ENCODE measurements at places on chromosomes 5 and 9.
A peak's percentile ranks its signal among the peaks of the same experiment; 100 is the strongest.

DNA sequence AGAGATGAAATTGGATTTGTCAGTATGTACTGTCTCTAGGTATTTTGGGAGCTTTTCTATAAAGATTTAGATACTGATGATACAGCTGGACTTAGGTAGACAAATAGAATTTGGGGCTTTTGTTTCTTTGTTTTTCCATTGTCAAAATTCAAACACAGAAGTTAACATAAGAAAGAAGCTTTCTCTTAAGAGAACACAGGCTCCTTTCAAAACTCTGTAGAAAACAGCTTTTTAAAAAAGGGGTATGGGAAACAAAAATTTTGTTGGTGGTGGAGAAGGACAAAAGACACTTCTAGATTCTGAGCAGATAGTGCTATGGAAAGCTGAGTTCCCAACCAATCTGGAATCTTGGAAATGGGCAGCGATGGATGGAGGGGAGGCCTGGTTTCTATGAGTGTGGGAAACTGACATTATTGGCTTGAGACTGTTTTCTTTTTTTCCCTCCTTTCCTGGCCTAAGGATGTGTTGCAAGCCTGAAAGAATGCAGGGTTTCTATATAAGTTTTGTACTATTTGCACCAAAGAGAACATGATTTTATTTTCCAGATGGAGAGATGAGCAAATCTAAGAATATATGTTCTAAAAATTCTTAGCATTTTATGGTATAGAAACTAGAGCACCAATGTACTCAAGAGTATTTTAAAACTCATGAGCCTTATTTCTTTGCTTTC is 240.0 kb downstream of the PRR16 start:
- DNase-seq, result no peak

DNA sequence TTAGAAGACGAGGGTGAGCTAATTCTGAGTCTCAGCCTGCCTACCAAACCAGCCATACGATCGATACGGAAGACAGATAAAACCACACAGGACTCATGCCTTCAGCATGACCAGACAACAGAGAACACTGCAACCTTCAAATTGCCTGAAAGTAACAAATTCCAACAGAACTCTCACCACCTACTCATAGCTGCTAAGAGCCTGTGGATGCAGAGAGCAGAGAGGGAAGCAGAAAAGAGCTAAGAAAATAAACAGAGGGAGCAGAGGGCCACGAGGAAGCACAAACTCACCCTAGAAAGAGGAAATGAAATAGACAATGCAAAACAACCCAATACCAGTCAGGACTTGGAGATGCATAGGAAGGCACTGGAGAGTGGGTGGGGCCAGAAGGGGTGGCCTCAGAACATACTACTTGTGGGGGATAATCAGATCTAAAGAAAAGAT is 86.7 kb upstream of the TAS2R1 start:
- no peak for DNase-seq

GRCh38 chr9:83981126-83981871 is 694 bp downstream of the RMI1 start:
- DNase-seq, result no peak

GRCh38 chr5:120454094-120454798 is 9.9 kb upstream of the PRR16 start:
- DNase-seq, result no peak

DNA sequence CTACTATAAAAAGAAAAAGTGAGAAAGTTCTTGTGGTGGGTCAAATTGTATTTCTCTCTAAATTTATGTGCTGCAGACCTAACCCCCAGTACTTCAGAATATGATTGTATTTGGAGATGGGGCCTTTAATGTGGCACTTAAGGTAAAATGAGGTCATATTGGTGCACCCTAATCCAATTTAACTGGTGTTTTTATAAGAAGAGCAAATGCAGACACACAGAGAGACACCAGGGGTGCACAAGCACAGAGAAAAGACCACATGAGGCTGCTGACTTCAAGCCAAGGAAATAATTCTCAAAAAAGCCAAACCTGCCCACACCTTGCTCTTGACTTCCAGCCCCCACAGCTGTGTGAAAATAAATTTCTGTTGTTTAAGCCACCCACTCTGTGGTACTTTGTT is 80.2 kb upstream of the HTR4 start:
- DNase-seq, result no peak

- DNase-seq, result peak; percentile 26
These were observed 147.4 kb downstream of the ACTBL2 start for GRCh38 chr5:57335092-57335660.

- DNase-seq, result no peak
These were observed 87.6 kb downstream of the CARTPT start for GRCh38 chr5:71806711-71807110.

GRCh38 chr5:118076490-118076889 is 911.9 kb downstream of the DTWD2 start:
- no peak for DNase-seq

- DNase-seq, result no peak
These were observed 33.3 kb downstream of the KCTD16 start for GRCh38 chr5:144203750-144204596.

DNA sequence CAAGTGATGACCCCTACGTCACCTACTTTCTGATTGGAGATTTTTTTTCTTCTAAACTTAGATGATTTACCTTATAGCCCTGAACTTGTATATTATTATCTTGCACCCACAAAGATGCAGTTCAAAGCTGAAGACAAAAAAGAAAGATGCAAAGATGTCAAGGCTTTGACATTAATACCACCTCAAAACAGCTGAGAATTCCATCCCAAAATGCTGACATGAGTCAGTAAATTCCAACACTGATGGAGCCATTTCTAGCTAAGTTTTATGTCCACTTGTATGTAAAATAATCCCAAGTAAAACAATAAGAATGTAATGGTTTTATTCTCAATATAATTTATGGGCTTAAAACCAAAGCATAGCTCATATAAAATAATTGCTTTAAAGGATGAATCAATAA is 91.5 kb upstream of the CDH9 start:
- DNase-seq, result no peak

DNA sequence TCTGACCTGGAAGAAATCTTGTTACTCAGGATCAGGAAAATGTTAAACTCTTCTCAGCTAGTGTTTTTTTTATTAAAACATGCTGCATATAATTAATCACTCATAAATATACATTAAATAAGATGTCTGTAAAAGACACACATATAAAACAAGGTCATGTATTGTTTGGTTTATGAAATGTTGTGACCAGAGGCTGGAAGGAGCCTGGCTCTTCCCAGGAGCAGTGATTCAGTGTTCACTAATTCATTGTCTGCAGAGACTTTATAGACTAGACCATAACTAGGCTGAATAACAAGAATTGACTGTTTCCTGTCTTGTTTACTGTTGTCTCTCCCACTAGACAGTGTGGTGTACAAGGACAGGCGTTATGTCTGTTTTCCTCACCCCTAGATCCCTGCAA is 49.1 kb upstream of the ANKRD55 start:
- no peak for DNase-seq

DNA sequence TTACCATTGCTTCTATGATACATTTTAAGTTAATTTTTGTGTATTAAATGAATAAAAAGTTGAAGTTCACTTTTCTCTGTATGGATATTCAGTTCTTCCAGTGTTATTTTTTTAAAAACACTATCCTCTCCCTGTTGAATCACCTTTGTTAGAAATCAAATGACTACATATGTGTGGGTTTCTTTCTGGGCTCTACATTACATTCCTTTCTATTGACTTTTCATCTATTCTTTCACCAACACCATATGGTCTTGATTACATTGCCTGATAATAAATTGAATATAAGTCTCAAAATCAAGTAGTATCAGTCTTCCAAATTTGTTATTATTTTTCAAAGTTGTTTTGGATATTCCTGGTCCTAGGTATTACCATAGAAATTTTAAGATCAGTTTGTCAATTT is 7.3 kb upstream of the RASEF start:
- no peak for DNase-seq

- no peak for DNase-seq
These were observed 523.0 kb upstream of the PTPRD start for GRCh38 chr9:11135851-11136250.

DNA sequence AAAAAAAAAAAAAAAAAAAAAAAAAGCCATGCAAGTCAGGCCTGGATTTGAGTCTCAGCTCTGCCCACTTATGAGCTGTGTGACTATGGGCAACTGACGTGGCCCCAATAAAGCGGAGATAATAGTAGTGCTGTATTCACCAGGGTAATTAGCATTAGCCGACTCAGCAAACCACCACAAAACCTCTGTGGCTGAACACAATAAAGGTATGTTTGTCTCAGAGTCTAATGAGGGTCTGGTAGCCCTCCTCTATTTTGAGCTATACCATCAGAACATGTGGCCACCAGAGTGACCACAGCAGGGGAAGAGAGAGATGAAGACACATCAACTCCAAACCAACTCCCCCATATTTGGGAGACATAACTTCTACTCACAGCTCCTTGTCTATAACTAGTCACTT is 15.9 kb downstream of the SWI5 start:
- no peak for DNase-seq

DNA sequence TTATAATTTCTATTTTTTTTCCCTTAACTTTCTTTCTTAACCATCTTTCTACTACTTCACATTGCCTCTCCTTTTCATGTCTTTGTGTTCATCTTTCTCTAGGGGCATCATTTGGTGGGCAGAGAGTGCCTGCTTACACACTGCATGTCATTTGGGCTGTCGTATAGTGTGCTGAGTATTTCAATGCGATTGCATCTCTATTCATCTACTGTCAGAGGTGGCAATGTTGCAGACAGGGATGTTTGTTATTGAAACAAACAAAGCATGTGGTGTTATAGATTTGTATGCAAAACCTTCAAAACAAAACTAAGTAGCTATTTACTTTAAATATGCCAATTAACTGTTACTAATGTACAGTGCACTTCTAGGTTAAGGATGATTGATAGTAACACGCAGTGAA is 141.1 kb upstream of the MEF2C start:
- no peak for DNase-seq

GRCh38 chr5:82820188-82820587 is 257.0 kb downstream of the TMEM167A start:
- no peak for DNase-seq

GRCh38 chr9:115170358-115171073 is 52.6 kb upstream of the TNC start:
- DNase-seq, result no peak

DNA sequence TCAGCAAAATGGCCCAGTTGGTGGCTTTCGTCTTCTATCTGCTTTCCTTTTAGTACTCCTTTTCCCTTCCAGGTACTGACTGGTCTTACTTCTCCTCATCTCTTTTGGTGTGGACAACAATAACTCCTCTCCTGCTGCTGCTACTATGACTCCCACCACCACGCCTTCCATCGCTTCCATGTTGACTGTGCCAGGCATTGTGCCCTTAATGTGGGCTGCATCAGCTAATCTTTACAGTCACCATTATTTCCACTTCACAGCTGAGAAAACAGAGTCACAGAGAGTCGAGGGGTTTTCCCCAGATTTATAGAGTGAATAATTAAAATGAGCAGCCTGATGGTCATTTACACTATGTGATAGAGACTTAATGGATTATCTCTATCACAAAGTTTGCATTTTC is 184.9 kb upstream of the IL12B start:
- DNase-seq, result no peak

DNA sequence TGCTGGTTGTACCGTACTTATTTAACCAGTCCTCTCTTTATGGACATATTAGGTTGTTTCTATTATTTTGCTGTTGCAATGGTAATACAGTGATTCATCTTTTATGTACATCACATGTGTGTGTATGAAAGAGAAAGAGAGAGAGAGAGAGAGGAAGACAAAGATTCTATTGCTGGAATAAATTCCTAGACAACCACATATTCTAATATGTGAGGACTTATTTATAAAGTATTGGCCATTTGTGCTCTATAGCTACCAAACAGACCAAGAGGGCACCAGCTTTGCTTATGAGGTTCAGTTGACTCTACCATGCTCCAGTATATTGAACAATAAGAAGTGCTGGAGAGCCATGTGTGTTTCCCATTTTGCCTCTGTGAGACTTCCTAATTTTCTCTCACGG is 513.5 kb downstream of the DMAC1 start:
- DNase-seq, result no peak

DNA sequence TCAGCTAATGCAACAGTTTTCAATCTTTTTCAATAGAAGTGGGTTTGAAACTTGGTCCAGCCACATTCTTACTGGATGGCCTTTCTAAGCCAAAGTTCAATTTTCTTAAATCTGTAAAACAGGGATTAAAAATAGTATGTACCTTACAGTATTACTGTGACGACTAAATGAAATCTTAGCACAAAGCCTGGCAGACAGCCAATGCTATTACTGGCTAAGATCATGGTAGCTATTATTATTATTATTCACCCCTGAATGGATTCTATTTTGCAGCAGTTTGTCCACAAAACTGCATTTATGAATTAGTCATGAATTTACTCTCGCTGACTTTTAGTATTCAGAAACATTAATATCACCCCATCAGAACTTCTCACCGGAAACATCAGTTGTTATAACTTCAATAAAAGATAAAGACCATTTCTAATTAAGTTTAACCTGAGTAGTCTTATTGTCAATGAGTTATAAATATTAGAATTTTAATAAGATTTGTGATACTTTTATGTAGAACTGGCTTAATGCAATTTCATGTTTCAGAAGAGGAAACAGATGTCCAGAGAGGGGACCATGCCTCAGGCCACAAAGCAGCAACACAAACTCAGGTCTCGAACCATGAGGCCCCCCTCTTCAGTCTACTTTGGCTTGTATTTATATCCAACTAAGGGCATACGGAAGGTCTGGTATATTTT is 468.2 kb downstream of the ARHGEF28 start:
- DNase-seq, result no peak

GRCh38 chr5:142250119-142250518 is 74.7 kb downstream of the SPRY4 start:
- DNase-seq, result no peak

DNA sequence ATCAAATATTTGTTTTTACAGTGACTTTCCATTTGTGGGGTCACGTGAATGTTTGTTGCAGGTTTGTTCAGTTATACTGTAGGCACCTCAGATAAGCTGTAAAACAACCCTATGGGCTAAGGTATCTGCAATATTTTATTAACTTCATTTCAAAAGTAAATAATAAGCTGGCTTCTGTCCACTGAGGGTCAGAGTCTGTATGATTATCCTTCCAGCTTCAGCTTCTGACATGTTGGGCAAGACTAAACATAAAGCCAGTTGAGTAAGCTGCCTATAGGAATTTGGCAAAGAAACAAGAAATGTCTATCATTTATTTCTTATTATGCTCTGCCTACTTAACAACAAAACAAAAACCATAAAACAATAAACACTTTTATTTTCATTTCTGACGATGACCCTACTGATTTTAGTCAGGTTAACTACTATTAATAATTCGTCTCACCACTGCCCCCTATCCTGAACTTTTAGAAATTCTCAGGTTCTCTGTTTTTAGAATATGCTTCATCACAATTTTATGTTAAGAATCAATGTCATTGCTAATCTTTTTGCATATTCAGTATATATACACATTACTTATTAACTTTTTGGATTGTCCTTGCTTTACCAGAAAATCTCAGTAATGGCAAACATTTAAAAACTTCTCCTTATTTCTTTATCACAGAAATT is 413.6 kb upstream of the ADAMTSL1 start:
- DNase-seq, result no peak

Measured in brain pericyte (primary cell).